ENCODE measurements at places on chromosomes 6 and 20.

DNA sequence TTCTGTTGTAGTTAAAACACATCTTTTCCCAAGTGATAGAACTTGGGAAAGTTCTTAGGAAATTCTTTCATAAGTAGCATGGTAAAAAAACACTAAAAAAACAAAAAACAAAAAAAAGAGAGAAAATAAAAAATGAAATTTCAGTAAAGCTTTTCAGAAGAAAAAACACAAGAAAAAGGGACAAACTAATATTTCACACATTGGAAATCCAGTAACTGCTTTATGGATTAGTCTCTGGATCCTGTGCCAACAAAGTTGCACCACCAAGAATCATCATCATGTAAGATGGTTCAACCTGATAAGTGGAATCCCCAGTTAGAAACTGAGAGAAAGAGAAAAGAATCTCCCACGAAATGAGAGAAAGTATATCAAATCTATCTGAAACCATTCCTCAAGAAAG, 144.2 kb downstream of the GMDS start:
- DNase-seq = no peak

GRCh38 chr6:157987788-157988699, 6.4 kb downstream of the SYNJ2 start:
- DNase-seq = no peak

- DNase-seq = no peak
These were observed 515.2 kb upstream of the JARID2 start for GRCh38 chr6:14730654-14731053.

GRCh38 chr6:153301602-153302001, 170.5 kb upstream of the RGS17 start:
- DNase-seq = no peak

GRCh38 chr6:165045631-165046030, 263.8 kb downstream of the C6orf118 start:
- no peak for DNase-seq

DNA sequence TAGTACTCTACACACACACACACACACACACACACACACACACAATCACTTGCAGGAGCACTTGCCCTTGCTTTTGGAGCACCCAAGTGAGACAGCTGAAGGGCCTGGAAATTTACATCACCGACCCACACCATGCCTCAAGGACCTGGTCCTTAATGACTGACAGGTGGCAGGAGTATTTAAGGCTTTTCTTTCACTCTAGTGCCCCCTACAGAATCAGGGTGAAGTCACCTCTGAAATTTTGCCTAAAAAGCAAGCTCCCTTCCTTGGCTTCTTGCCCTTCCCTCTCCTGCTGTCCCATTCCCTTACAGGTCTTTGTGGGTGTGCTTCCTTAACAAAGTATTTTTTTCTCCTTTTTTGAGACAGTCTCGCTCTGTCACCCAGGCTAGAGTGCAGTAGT, 353.5 kb upstream of the IRAK1BP1 start:
- no peak for DNase-seq

DNA sequence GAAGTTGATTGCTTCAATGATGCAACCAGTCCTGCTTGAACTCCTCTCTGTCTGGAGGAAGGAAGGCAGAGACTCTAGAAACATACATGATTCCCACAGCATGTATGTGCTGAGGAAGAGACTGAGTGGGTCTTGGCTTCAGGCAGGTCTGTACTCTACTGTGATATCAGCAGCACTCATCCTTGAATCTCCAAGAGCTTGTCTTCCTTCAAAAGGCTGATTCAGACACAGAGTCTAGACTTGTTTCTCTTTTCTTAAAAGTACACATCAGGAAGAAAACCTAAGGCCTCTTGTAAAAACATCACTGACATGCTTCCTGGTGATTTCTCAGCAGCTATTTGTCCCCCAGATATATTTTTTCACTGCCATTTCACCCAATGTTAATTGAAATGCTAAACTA, 155.7 kb upstream of the HEY2 start:
- DNase-seq = no peak

DNA sequence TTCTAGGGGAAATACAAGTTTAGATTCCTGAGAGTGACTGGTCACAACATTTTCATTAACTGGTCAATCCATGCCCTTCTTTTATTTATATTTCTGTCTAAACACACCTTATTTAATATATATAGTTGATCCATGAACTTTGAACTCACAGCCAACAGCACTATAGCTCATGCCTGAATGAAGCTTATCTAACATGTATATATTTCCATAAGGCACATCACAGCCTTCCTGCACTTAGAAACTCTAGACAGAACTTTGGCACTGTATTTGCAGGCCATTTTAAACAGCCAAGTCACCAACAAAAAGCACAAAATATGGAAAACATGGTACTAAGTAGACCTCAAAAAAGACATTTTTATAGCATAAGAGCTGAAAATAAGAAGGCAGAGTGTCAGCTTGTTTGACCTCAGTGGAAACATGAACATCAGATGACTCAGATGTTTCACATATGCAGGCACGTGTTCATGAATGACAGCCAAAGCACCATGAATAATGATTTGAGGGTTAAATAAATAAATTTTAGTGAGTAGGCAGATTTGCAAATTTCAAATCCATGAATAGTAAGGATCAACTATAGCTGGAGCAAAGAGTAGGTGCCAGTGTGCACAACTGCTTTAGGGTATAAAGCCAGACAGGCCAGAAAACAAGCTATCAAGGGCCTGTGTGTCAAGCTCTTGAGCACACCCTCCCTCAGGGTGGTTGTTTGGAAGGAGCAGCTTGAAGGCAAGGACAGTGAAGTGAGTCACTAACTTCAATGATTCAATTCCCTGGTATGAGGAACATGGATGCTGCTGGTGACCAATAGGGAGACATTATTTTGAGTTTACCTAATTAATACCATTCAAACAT, 88.9 kb upstream of the NT5E start:
- DNase-seq = no peak

DNA sequence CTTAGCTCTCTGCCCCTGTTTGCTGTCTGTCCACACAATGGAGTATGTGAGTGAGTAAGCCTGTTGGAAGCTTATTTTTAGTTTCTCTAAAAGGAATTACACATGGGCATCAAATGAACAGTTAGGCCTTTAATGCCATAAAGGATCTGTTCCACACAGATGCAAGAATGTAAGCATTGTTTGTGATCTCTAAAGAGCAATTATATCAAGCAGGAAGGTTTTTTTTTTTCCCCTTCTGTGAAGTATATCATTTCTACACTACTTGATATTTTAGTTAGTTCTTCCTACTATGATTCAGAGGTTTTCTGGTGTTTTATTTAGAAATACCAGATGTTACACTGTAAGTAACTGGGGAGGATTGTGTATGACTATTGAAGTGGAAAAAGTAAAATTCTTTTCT, 627.5 kb downstream of the COL12A1 start:
- DNase-seq = no peak

DNA sequence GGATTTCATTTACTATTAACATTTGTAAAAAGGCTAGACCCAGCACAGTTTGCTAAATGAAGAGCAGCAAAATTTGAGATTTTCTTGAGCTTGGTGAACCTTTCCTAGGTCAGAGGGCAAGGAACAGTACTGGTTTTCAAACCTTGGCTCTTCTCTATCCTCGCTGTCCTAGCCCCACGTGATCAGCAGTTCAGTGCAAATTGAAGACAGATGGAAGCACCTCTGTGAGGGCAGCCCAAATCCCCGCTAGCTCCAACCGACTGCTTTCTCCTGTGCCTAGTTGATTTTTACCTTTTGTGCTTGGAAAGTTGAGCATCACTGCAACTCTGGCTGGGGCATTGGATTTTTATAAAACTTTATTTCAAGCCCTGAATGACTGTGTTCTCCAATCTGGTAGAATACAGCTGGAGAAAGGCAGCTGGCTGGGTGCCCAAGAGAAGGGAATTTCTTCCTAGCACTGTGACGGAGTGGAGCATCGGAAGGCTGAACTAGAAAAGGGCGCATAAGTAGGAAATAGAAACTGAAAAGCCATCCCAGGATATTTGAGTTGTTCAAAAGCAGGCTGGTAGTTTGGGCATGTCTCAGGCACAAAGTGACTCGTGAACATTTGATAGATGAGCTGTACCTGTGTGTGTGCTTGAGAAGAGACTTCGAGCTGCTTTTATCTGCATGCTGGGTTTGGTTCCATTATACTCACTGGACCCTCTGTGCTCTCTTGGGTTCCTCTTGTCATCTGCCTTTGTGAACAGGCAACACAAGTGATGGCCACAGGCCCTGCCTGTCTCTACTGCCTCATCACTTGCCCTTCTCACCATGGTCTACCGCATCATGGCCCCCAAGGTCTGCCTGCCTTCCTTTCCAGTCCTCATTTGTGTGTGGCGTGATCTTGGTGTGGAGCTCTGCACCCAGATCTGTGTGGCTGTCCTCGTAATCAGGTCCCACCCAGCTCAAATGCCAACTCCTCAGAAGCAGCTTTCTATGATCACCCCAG, 2.3 kb downstream of the RNF114 start:
- peak; percentile 29 for DNase-seq

DNA sequence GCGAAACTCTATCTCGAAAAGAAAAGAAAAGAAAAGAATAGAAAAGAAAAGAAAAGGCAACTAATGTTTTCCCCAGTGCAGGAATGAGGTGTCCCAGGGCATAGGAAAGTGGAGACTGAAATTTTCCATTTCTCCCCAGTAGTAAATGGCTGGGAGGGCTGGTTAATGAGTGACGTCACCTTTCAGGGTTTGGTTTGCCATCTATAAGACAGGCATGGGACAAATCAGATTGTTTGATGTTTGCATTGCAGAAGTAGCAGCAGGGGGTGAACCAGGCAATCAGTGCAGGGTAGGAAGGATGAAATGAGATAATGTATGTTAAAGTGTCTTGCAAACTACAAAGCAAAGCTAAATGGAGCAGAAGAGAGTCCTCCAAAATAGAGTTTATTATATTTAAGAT, 533.4 kb downstream of the PKHD1 start:
- no peak for DNase-seq

GRCh38 chr6:34722451-34722850, 25.9 kb upstream of the ILRUN start:
- DNase-seq = no peak

DNA sequence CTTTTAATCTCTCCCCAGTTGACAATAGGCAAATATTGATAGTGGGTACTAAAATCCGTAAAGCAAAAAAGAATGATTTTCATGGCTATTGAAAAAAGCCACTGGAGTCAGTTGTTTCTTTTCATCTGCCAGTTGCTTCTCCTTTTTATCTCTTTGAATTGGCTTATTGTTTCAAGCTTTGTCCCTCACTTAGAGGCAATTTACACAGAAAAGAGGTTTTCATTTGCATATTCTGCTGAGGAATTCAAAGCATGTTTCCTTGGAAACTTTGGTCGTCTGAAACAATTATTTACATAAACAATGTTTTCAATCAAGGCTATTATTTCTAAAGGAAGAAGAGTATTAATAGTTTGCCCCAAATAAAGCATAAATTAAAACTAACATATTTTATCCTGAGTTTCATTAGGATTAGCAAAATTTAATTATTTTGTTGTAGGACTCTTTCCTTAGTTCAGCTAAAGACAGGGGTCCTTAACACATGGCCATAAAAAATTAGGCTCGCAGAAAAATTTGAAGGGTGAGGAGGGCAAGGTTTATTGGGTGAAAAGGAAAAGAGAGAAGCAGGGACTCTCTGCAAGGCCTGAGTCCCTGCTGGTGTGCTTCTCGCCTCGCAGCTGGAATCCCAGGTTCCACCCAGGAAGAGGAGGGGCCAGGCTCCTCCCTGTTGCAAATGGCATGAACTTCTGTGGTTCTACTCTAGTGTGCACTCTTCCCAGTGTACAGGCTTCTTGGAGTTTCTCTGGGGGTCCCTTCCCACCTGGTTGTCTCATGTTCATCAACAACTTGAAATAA, 138.8 kb upstream of the LAMA2 start:
- peak; percentile 1 for DNase-seq

DNA sequence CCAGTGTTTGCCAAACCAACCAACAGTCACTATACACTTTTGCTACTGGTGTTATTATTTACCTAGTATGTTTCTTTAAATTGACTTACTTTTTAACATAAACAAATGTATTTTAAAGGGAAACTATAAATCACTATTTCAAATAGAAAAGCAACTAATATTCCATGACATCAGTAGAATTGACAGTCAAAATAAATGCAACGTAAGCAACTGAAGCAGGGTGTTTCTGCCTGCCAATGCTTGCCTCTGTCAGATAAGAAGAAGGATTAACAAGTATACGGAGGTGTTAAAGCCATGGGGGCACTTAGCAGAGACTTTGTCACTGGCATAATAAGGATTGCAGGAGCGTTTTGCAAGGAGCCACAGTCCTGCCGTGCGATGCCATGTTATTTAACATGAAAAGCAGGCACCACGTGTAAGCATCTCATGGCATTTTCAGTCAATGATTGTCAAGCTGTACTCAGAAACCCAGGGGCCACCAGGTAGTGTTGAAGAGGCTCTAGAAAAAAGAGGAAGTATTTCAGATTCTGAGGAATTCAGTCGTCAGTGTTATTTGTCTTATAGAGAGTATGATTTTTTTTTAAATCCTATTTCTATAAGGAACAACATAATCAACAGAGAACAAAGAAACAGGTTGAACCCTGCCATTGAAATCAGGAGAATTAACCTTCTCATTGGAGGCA, 131.7 kb downstream of the BFSP1 start:
- DNase-seq = peak; percentile 14

DNA sequence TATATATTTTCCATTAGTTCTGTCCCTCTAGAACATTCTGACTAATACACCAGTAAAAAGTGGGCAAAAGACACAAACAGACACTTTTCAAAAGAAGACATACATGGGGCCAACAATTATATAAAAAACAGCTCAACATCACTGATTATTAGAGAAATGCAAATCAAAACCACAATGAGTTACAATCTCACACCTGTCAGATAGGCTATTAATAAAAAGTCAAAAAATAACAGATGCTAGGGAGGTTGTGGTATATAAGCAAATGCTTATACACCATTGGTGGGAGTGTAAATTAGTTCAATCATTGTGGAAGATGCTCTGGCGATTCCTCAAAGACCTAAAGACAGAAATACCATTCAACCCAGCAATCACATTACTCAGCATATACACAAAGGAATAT, 1707.8 kb downstream of the GRIK2 start:
- DNase-seq = no peak

GRCh38 chr6:139765825-139766285, 391.4 kb upstream of the CITED2 start:
- DNase-seq = no peak

GRCh38 chr20:43533060-43533459, 25.6 kb downstream of the L3MBTL1 start:
- no peak for DNase-seq

DNA sequence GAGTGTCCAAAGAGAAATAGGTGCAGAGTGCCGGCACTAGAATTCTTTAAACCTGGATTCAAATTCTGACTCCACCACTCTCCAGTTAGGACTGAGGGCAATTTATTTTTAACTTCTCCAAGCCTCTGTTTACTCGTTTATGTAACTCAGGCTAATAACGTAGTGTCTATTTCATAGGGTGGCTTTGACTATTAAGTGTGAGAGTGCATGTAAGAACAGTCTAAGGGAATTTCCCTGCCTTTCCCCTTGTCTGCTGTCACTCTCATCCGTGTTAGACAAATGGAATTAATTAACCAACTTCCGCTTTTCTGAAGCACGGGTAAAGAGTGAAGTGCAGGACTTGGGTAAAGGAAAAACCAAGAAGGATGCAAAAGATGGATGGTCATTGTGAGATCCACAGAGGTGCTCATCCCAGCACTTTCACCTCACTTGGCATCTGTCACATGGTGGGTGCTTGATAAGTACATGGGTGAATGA, 4.1 kb upstream of the ZKSCAN8 start:
- DNase-seq = no peak

Data from kidney (tissue), 22 donors.